ENCODE measurements at places on chromosomes 7 and 10.

DNA sequence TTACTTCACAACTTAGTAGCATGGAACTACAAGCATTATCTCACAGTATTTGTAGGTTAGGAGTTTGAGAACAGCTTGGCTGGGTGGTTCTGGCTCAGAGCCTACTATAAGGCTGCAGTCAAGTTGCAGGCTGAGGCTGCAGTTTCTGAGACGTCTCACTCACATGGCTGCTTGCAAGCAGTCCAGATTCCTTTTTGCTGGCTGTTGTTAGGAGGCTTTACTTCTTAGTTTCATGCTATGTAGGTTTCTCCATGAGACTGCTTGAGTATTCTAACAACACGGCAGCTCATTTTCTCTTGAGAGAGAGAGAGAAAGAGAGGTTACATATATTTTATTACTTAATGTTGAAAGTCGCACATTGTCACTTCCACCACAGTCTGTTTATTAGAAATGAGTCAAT lies 1073.9 kb downstream of the NXPH1 start:
- no peak for DNase-seq

- no peak for DNase-seq
Measured at GRCh38 chr10:5574642-5575131, 49.9 kb downstream of the CALML3 start.

DNA sequence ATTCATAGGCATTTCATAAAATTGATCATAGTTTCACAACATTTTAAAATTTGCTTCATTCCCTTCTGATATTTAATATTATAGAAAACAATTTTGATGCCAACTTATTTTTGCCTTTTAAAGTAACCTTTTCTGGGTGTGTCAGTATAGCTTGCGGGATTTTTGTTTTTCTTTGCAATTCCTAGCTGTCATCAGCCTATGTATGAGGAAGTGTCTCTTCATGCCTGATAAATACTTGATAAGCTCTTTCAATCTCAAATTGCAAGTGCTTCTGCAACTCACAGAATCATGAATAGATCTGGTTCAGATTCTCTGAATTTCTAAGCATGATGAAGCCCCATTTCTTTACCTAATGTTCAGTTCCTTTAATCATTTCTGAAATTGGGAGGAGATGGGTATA lies 28.0 kb upstream of the ARHGAP21 start:
- DNase-seq, result no peak

DNA sequence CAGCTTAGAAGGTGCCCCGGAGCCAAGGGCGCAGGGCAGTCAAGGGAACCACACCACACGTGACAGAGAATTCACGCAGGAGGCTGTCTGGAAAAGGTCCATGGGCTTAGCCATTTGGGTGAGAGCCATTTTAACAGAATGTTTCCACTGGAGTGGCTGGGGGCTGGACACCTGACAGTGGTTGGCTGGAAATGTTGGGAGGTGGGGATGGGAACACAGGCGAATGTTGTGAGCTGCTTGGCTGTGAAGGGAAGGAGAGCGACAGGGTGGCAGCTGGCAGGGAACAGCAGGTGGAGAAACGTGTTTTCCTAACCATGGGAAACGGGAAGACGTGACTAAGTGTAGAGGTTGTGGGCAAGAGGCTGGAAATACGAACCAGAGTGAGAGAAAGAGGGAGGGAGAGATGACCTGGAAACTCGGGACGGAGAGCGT lies 100.5 kb upstream of the ZNF32 start:
- DNase-seq, result no peak

- no peak for DNase-seq
Measured at GRCh38 chr10:36126076-36126475, 484.0 kb upstream of the FZD8 start.

All from AG04449 (cell line).